AML-193 (cell line): ENCODE measurements at places on chromosomes 7 and 10.

DNA sequence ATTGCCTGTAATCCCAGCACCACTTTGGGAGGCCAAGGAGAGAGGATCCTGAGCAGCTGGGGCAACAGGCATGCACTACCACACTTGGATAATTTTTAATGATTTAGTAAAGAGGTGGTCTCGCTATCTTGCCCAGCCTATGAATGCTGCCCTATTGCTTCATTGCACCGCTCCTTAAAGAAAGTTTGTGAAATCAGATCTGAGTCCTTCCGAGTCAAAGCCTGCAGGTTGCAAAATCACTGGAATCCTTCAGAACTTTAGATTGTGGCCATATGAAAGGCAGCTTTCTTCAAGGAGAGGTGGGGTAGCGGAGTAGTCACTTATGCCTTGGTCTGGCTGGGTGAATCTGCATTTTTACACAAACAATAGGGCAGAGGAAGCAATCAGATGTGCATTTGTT, 166.3 kb downstream of the ARHGAP12 start:
- DNase-seq: no peak

- no peak for DNase-seq
Observed at GRCh38 chr10:49166484-49167400, 21.4 kb downstream of the TMEM273 start.

- DNase-seq: no peak
Observed at GRCh38 chr10:21053953-21054690, 157.0 kb upstream of the NEBL start.

DNA sequence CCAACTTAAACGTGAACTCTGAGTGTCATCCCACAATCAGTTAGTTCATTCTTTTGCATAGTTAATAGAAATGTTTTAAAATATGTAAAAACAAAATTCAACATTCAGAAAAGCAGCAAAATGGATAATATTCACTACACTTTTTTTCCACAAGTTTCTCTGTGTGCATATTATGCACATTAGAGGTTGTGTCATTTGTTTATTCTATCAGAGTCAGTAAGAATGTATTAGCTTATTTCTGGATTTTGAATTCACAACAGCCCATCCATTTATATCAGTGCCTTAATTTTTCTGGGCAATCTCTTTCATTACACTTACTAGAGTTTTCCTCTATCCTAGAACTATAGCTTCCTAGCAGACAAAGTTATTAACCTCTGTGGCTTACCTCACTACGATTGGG, 432.7 kb upstream of the SEMA3A start:
- DNase-seq: no peak

DNA sequence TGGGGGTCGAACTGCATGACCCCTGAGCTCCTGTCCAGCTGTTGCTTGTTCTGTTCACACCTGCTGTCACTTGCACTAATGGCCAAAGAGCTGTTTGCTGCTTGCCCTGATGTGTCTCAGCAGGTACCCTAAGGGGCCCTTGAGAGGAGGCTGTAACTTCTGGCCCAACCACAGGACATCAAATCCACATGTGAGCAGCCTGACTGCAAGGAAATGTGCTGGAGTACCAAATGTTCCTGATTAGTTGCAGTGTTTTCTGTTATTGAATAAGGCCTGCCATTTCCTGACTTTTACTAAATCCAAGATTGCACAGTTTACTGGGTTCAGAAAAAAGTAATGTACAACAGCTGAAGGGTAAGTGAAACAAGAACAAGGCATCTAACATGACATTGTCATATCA, 91.7 kb upstream of the IL6 start:
- no peak for DNase-seq

- DNase-seq: no peak
Observed at GRCh38 chr7:99969298-99969697, 6.5 kb downstream of the AZGP1 start.

- no peak for DNase-seq
Observed at GRCh38 chr7:91128683-91129348, 135.4 kb upstream of the FZD1 start.

DNA sequence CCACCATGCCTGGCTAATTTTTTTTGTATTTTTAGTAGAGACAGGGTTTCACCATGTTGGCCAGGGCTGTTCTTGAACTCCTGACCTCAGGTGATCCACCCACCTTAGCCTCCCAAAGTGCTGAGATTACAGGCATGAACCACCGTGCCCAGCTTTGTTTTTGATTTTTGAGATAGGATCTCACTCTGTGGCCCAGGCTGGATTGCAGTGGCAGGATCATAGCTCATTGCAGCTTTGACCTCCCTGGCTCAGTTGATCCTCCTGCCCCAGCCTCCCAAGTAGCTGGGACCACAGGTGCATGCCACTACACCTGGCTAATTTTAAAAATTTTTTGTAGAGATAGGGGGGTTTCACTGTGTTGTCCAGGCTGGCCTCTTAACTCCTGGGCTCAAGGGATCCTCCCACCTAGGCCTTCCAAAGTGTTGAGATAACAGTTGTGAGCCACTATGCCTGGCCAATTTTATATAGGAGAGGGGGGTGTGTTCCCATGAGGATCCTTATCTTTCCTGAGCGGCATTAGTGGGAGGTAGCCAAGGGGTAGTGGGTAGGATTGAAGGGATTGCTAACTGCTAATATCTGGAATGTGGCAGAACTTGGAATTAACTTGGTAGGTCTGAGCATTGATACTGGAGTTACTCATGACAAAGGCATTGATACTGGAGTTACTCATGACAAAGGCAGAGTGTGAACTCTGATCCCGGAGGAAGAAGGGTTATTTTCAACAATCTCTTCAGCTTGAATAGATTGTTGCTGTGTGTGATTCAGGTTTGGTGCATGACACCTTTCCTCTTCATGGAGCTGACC, 1.0 kb upstream of the NOLC1 start:
- no peak for DNase-seq

DNA sequence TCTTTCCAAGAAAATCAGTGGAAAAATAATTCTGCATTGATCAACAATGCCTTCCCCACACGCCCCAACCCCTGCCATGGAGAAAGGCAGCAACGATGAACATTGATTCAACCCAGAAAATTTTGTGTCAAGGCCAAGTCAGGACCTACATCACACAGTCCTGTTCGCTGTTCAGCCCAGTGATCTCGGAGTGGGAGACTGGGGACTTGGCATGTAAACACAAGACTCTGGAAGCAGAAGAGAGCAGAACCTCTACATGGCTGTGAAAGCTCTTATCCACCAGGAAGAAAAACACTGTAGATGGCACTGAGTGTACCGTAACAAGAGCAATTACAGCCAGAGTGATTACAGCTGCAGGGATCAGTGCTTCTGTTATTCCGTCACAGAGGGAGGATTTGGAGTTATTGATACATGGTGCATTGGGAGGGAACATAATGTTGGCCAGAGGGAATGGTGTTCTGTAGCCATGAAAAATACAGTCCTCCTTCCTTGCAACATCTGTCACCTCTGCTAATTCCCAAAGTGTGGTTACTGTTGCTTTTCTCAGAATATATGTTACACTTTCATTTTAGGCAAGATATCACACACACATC, 136.6 kb downstream of the IQUB start:
- DNase-seq: no peak

GRCh38 chr7:33909755-33910154, 4.4 kb downstream of the BMPER start:
- no peak for DNase-seq

GRCh38 chr10:33441561-33441960, 107.1 kb upstream of the NRP1 start:
- no peak for DNase-seq

DNA sequence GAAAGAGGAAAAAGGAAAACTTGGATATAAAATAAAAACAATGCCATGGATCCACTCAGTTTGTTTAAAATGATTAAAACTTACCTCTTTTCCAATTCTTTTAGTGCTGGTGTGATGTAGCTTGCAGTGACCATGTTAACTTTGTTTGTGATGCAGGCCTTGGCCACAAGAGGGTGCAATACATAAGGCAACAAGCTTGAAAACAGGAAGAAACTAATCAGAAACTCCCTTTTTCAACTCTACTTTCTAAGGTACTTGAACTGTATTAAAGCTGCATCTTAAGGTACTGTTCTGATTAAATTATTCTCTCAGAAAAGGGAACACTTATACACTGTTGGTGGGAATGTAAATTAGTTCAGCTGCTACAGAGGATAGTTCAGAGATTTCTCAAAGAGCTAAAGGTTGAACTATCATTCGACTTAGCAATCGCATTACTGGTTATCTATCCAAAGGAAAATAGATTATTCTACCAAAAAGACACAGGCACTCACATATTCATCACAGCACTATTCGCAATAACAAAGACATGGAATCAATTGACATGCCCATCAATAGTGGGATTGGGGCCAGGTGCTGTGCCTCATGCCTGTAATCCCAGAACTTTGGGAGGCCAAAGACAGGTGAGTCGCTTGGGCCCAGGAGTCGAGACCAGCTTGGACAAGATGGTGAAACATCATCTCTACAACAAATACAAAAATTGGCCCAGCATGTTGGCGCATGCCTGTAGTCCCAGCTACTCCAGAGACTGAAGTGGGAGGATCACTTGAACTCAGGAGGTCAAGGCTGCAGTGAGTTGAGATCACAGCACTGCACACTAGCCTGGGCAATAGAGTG, 50.9 kb downstream of the AASS start:
- peak; percentile 21 for DNase-seq

GRCh38 chr10:62580396-62580795, 206.2 kb downstream of the ZNF365 start:
- no peak for DNase-seq

GRCh38 chr10:132714096-132714985, 71.6 kb downstream of the NKX6-2 start:
- no peak for DNase-seq

DNA sequence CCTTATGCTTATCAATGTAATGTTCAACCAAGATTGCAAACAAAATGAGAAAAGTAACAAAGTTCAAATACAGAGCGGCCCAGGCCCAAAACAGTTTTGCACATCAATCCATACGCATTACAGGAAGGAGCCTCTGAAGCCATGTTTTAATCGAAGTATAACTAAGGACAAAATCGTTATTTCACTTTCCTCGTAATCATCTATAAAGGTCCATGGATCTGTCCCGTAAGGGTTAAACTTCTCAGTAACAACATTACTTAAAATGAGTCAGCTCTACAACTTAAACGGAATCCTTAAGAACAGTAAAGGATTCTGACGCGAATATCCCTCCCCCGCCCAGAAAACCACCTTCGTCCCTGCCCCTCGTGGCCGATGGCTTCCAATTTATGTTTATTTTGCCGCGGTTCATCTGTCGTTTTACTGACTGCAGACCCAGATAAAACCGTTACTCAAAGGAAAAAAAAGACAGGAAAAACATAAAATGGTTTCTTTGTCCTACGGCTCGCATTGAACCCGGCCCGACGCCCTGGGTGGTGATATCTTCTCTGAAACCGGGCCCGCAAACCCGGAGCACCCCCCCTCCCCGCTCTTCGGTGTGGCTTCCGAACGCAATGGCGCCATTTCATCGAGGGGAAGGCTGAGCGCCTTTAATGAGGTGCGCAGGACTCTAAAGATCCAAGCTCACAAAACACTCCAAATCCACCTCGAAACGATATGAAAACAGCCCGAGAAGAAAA, 1.1 kb downstream of the HNRNPA2B1 start:
- peak; percentile 47 for DNase-seq

DNA sequence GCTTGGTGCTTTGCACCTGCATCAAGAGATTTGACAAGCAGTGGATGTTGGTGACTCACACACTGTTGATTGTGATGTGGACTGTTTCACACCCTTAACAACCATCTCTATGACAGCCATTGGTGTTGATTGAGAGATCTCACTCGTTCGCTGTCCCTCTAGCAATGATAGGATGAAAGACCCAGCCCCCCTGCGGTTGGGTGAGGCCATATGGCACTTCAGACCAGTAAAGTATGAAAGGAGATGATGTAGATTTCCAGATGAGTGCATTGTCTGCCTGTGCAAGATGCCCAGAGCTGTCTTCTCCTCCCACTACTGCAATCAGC, 138.7 kb upstream of the PRR15 start:
- DNase-seq: no peak

DNA sequence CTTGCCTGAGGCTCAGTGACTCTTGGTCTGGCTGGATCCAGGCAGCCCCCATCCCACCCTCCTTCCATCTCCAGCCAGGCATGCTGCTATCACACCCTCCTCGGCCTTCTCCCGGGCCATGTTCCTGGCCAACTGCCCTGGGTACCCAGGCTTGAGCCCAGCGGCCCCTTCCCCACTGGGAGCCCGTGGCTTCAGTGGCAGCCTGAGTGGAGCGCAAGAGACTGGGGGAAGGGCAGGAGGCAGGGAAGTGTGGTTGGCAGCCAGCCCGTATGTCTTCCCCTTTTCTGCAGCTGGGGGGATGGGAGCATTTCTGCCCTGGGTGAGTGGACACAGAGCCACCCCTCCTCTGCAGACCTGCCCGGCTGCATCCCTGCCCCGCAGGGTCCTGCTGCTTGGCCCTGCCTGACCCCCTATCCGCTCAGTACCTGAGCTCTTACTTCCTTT, 148.5 kb downstream of the ARHGAP22 start:
- peak; percentile 63 for DNase-seq

GRCh38 chr7:31603046-31603445, 84.0 kb upstream of the PPP1R17 start:
- DNase-seq: no peak

DNA sequence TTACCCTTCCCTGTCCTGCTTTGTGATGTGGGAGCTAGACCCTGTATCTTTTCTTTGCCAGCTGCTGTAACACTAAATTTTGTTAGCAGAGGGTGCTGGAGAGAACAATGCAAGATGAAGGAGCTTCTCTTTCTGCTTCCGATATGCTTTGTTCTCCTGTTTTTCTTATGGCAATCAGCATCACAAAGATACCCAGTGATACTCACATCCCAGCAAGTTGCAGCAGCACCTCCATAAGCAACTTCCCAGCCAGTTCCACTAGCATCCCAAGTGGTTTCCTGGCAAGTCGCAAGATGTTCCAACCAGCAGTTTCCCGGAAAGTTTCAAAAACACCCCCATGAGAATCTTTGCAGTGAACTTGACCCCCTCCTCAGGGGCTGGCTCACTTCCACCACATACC, 148.6 kb downstream of the IMMP2L start:
- DNase-seq: no peak

DNA sequence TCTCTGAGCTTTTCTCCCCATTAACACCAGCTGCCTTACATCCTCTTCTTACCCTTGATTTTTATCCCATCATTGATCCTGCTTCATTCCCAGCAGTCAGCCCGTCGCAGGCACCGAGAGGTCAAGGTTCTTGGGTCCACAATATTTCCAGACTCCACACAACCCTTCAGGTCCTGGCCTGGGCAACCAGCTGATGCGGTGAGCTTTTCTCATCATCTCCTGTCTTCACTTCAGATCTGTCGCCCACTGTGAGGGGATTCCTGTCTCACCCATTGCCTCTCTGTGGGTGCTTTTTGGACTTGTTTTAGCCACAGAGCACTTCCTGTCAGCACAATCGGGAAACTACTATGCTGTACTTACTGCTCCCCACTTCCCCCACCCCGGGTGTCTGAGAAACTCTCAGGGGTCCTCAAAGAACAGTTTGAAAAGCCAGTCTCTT, 8.4 kb upstream of the PVRIG start:
- DNase-seq: no peak

- DNase-seq: no peak
Observed at GRCh38 chr7:129655811-129656210, 44.3 kb downstream of the NRF1 start.

GRCh38 chr7:6056616-6057015, 25.4 kb downstream of the ANKRD61 start:
- DNase-seq: no peak

- no peak for DNase-seq
Observed at GRCh38 chr10:57905010-57905409, 362.7 kb downstream of the IPMK start.
